Upper lobe of left lung (tissue), 6 donors: ENCODE measurements at places on chromosomes 1 and 21. TPM values are rescaled to one million over a fixed set of nuclear protein-coding genes. Genes with fewer than 3 reads are reported as not detected.

Gene MXRA8
- total RNA-seq = 125 TPM

Gene OR2L8
- total RNA-seq = not detected

Gene PNRC2
- total RNA-seq = 101 TPM

Gene AHCYL1
- total RNA-seq = 89.5 TPM

Gene EPHX1
- 144 TPM for total RNA-seq

Gene PLEKHA6
- total RNA-seq = 6.9 TPM

Gene NPPA
- total RNA-seq = not detected

- H3K27ac ChIP-seq = no peak overlapping the region
- H3K36me3 ChIP-seq = no peaks in the 10 kb centered on the region
- H3K4me3 ChIP-seq = no peak overlapping the region
- peaks cover 6% of the 10 kb centered on the region for H3K4me1 ChIP-seq
These were observed 7.5 kb upstream of the LAMC2 start for GRCh38 chr1:183178545-183178944.

GRCh38 chr1:76905876-76906595 is 38.8 kb downstream of the ST6GALNAC5 start:
- no peak overlapping the region for H3K27ac ChIP-seq
- no peaks in the 10 kb centered on the region for H3K4me1 ChIP-seq
- H3K27me3 ChIP-seq = no peaks in the 10 kb centered on the region

DNA sequence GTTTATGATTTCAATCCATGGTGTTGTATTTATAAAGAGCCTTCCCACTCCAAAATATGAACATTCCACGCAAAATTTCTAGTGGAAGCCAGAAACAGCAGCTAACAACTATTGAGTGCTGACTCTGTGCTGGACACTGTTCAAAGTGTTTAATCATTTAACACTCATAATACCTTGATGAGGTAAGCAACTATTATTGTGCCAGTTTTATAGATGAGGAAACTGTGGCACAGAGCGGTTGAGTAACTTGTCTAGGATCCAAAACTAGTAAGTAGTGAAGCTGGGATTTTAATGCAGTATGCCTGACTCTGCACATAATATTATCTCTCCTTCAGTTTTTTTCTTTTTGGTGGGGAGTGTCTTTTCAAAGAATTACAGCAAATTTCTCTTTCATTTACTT is 228.3 kb downstream of the SLC35F3 start:
- no peaks in the 10 kb centered on the region for H3K36me3 ChIP-seq
- no peaks in the 10 kb centered on the region for H3K27me3 ChIP-seq
- H3K4me1 ChIP-seq = no peaks in the 10 kb centered on the region

DNA sequence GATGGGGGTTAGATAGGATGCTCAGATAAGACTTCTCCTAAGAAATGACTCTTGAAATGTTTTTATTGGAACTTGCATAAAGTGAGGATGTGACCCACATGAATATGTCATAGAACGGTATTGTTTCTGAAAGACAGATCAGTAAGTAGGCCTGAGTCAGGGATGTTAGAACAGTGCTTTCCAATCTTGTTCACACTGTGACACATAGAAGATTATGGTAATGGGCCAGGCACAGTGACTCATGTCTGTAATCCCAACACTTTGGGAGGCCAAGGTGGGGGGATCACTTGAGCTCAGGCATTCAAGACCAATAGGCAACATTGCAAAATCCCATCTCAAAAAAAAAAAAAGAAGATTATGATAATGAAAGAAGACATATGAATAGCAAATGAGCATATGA is 32.9 kb downstream of the FMO4 start:
- H3K4me1 ChIP-seq = no peaks in the 10 kb centered on the region
- H3K4me3 ChIP-seq = no peak overlapping the region
- no peaks in the 10 kb centered on the region for H3K27me3 ChIP-seq
- H3K27ac ChIP-seq = no peak overlapping the region
- H3K36me3 ChIP-seq = no peaks in the 10 kb centered on the region

- peak overlapping the region; percentile 84 for H3K27ac ChIP-seq
- H3K4me1 ChIP-seq = no peaks in the 10 kb centered on the region
- H3K36me3 ChIP-seq = no peaks in the 10 kb centered on the region
- H3K4me3 ChIP-seq = no peak overlapping the region
These were observed 21.9 kb upstream of the IVNS1ABP start for GRCh38 chr1:185338719-185339622.
